ENCODE measurements at places on chromosomes 2 and 18.

GRCh38 chr2:196253116-196253480 is 81.7 kb upstream of the STK17B start:
- no peak for DNase-seq

GRCh38 chr2:216385478-216385877 is 13.2 kb upstream of the MARCHF4 start:
- DNase-seq: no peak

DNA sequence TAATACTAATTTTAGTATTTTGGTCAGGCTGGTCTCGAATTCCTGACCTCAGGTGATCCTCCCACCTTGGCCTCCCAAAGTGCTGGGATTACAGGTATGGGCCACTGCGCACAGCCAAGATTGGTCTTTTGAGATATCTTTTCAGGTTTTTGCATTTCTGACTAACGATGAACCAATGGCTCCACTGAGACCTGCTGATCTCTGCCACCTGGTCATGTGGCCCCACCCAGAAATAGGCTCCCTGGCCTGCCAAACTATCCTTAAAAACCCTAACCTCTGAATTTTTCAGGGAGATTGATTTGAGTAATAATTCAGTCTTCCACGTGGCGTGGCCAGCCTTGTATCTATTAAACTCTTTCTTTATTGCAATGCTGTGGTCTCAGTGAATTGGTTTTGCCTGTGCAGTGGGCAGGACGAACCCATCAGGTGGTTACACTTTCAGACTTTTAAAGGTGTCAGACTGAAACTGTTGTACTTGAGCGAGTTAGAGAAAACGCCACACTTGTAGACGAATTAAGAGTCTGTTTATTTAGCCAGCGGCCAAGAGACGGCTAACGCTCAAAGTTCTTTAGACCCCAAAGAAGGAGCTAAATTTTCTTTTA is 85.8 kb upstream of the MSH6 start:
- no peak for DNase-seq

DNA sequence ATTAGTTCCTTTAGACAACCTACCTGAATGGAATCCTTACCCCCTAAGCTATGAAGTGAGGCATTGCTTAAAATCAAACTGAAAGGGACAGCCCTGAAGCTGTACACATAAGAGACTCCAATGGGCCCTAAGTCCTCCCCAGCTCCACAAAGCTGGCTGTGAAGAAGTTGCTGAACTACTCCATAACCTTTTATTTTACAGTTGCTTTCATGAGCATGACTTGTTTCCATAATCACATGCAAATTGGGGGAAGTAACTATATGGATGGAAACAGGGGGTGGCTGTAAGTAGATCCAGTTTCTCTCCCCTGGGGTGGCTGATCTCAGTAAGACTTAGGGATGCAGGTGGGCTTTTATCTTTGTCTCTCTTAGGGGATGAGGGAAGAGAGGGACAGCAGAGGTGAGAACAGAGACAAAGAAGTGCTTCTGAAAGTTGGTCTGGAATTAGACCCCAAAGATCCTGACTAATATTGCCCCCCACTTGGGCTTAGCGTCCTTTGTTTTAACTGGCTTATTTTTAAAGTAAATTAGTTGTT is 5.5 kb downstream of the FZD5 start:
- no peak for DNase-seq

GRCh38 chr2:206955253-206955652 is 15.9 kb downstream of the CPO start:
- no peak for DNase-seq

GRCh38 chr2:191479680-191480023 is 198.3 kb upstream of the NABP1 start:
- DNase-seq: no peak

GRCh38 chr2:64606479-64607363 is 47.0 kb downstream of the SERTAD2 start:
- peak; percentile 77 for DNase-seq
